ENCODE measurements at places on chromosomes 16 and 17.

DNA sequence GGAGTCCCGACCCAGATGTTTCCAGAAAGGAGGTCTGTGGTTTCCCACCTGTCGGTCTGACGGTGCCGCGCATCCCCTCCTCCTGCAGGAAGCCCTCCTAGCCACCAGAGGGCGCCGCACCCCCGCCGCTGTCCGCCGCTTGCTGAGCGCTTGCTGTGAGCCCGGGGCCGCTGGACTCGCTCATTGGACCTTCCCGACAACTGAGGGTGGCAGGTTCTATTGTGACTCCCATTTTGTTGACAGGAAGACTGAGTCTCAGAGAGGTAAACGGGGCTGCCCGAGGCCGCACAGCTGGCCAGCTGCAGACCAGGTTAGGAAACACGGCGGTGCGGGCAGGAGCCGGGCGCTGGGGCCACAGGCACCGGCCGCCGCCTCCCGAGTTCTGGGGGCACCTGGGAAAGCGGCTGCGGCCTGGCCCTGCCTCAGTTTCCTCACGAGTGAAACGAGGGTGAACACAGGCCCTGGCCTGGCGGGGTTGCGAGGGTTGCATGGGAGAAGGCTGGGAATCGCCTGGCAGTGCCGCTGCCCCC is 191.1 kb upstream of the CIBAR2 start:
- peak; percentile 40 for DNase-seq

GRCh38 chr17:35568561-35568960 is 7.9 kb upstream of the SLFN14 start:
- DNase-seq, result no peak

DNA sequence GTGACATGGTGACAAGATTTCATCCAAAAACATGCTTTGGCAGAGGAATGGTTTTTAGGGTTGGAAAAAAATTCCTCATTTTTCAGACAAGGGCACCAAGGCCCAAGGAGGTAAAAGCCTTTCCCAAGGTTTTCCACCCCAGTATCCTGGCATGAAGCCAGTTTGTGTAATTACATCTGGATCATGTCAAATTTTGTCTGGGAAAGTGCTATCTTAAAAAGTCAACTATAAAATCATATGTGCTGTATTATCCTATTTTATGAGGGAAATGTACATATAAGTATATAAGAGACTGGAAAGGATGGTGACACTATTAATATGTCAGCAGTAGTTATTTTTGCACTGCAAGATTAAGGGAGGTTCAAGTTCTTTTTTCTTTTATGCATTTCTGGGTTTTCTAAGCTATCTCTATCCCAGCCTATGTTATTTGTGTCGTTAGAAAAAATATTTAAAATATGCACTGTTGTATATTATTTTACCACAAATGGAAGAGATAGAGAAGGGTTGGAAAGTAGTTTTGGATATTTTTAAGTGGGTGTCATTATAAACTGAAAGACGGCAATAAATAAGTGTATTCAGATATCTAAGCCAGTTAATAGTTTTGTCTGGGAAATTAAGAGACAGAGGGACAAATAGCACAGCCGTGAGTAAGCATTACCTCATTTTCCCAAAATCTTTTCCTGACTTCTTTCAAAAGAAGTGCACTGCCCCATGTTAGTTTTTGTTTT is 13.5 kb upstream of the FBXO47 start:
- DNase-seq, result no peak

GRCh38 chr16:58211846-58212245 is 13.9 kb upstream of the CSNK2A2 start:
- no peak for DNase-seq

- peak; percentile 77 for DNase-seq
These were observed 49.8 kb downstream of the CDH1 start for GRCh38 chr16:68786685-68787418.

DNA sequence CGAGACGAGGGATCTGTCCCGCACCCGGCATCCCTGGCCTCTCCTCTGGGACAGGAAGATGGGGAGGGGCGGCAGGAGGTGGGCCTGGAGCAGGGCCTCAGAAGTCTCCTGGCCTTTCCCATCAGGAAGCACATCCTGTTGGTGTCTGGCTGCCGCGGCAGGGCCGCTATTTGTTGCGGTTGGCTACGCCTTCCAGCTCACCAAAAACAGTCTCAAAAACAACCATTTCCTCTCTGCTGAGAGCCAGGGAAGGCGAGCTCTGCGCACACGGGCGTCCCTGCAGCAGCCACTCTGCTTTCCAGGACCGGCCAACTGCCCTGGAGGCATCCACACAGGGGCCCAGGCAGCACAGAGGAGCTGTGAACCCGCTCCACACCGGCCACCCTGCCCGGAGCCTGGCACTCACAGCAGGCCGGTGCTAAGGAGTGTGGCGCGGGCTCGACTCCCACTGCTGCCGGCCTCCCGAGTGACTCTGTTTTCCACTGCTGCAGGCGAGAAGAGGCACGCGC is at the start of gene TMEM204:
Gene TMEM204, plus strand, starts transcription at position 224 of the 509 bp plus-strand sequence. CDS start 610 bp downstream, outside the sequence.
- DNase-seq, result no peak
